ENCODE measurements at places on chromosomes 5 and 9.

- DNase-seq, result no peak
Observed at GRCh38 chr9:121859646-121860045, 208.2 kb downstream of the DAB2IP start.

DNA sequence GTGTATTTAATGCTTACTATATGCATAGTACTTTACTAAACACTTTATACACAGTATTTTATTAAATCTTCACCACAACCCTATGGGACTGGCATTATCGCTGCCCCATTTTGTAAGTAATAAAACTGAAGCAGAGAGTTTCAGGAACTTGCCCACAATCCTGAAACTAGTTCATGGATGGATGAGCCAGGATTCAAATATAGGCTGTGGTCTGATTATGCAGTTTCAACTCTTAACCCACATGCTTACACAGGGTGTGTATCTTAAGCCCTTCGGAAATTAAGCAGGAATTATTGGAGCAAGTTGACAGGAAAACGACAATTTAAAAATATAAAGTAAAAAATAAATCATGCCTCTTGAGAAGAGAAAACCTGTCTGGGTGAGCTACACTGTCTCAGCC is 109.0 kb downstream of the ATP10B start:
- DNase-seq, result no peak

DNA sequence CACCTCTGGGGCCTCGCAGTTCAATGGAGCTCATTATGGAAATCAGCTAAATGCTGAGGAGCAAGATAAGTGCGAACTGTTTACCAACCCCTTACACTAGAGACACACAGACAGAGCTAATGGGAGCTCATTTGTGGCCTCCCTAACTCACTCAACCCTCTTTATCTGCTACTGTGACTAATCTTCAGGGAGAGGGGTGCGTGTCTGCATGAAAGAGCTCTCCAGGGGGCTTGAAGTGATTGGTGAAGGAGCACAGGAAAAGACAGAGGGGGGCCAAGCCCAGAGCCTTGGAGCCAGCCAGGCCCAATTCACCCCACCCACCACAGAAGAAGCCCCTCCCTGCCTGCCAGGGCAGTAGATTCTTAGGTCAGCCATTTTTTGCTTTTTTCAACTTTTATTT is 466.8 kb upstream of the BRINP1 start:
- DNase-seq, result no peak

DNA sequence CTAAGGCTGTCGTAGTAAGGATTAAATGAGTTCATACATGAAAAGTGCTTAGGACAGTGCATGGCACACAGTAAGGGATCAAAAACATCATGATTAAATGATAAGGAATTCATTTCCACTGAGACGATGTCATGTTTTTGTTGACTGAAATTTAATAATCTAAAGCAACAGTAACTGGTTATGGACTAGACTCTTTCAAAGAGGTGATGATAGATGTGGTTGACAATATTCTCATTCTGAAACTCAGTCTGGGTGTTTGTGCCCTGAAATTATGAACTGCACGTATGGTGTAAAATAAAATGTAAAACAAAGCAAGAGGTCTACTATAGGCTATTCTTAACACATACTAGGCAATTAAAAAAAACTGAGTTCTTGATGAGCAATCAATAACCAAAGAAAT is 280.0 kb downstream of the DENND1A start:
- DNase-seq, result no peak

DNA sequence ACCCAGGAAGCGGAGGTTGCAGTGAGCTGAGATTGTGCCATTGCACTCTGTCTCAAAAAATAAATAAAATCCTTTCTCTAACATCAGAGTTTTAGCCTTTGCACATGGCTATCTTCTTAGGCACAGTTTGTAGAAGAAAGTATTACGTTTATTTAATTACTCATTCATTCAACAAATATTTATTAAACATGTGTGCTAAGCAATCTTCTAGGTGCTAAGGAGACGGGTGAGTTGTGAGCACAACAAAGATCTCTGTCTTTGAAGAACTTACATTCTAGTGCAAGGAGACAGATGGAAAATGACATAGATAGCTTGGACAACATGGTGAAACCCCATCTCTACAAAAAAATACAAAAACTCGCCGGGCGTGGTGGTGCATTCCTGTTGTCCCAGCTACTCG is 122.3 kb upstream of the MYO10 start:
- DNase-seq, result no peak

GRCh38 chr9:90991953-90992352 is 190.3 kb downstream of the SYK start:
- DNase-seq, result no peak

- DNase-seq, result no peak
Observed at GRCh38 chr5:8577792-8578191, 708.8 kb downstream of the MTRR start.

- no peak for DNase-seq
Observed at GRCh38 chr9:135766251-135766650, 64.3 kb downstream of the KCNT1 start.

GRCh38 chr9:96294159-96294545 is 7.8 kb downstream of the HSD17B3 start:
- no peak for DNase-seq

- DNase-seq, result peak; percentile 29
Observed at GRCh38 chr5:50751064-50751657, 84.7 kb downstream of the PARP8 start.

- no peak for DNase-seq
Observed at GRCh38 chr5:122420537-122421236, 108.7 kb downstream of the SNCAIP start.

GRCh38 chr9:86275962-86276361 is 6.4 kb downstream of the ISCA1 start:
- no peak for DNase-seq

DNA sequence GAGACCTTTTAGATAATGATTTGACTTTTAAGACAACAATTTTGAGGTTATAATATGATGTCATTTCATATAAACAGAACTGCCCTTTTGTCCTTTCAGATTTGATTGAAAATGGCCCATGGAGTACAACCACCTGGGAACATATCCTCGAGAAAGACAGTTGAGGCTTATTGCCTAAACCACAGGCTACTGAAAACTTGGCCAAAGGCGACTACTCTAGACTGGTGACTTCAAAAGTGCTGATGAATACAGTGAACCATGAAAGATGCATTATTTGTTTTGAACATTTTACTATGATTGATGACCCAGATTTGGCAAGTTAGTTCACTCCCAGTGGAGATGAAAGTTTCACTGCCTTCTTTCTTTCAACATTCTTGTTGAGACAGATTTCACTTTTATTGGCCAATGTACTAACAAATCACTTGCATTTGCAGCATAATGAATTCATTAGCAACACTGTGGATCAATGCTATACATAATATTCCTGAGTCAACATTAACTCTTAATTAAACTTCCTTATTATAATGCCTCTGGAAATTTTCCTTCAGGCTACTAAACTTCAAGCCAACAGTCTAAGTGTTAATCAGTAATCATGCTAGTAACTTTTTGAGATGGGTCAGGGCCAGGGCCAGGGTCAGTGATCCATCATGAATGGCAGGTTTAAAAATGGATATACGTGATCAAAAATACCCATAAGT is 480.3 kb downstream of the RAB3C start:
- no peak for DNase-seq

DNA sequence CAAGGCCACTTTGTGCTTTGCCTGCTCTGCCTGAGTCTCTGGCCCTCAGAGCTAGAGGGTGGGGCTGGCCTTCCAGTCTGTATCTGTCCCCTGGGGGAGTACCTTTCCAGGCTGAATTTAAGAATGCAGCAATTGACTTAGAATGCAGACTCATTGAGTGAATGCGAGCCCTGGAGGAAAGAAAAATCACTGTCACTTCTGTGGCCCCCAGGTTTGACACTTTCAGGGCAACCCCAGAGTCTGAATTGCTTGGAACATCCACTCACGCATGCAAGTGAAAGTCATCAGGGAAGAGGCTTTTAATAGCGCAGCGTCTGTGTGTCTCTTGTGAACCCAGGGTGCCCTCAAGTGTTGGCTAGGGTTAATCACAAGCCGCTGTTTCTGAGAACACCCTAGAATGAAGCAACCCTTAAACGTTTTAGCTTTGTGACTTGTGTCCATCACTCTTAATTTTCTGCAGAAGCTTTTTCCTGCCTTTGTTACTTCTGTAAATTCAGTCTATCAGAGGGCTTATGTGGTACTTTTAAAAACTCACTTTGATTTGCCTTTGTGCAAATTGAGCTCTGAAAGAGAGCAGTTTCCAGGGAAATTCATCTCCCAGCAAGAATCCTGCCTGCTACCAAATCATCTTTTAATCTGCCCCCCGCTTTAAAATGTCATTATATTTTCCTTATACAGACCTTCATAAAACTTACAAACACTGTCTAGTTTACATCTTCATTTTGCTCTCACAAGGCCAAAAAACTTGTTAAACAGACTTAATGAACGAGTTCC is 146.8 kb upstream of the IQGAP2 start:
- DNase-seq, result peak; percentile 49

DNA sequence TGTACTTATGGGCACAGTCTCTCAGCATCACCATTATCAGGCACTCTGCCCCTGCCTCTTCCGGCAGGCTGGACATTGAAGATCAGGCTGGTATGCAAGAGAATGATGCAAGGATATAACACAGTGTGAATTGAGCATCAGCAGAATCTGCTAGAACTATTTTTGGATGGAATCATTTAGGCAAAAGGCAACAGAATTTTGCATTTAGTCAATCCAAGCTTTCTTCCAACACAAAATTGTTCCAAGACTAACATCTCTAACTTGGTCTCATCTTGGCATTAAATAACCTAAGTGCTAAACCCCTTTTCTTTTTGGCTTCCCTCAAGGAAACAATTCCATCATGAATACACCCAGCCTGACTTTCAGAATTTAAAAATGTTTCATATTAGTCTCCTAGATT is 339.9 kb downstream of the PRELID2 start:
- no peak for DNase-seq

DNA sequence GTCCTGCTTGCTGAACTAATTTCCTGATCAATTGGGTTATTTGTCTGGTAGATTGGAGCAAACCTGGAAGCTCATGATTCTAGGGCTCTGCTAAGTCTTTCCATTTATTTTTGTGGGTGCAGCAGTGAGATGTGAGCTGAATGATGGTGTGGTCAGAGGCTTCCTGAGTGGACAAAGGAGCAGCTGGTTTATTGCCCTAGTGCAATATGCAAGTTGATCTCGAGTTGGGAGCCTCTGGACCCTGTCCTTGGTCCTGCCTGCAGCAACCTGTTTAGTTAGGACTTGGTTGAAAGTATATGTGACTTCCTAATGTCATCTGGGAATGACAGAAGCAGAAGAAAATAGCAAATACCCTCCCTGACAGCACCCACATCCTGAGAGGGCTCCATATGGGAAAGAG is 4.2 kb upstream of the UNC5A start:
- DNase-seq, result no peak

GRCh38 chr9:79471580-79472543 is 99.9 kb upstream of the TLE4 start:
- DNase-seq, result no peak

DNA sequence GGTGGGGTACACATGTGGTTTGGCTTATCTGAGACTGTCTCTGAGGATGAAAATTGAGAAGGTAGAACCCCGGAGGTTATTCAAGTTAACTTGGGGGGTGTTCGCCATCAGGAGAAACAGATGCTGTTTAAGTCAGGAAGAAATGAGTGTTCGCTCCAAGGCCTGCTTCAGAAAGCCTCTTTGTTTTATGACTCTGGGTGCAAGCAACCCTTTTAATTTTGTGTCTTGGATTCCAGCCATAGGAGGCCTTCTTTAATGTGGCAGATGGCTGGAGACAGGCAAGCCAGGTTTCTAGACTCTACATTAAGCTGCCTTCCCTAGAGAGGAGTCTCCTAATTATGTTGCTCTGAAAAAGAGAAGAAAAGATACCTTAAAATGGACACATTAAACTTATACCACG is 4.2 kb upstream of the SMAD5 start:
- DNase-seq, result no peak

DNA sequence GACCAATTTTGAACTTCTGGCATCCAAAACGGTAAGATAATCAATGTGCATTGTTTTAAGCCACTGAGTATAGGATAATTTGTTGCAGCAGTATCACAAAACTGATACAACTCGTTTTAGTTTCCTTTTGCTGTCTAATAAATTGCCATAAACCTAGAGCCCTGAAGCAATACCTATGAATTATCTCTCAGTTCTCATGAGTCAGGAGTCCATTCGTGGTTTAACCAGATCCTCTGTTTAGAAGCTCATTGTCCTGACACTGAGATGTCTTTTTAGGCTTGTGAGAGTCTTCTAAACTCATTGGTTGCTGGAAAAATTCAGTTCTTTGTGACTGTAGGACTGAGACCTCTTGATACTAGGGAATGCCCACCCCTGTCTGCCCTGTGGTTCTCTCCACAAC is 262.9 kb downstream of the SEMA5A start:
- DNase-seq, result no peak

DNA sequence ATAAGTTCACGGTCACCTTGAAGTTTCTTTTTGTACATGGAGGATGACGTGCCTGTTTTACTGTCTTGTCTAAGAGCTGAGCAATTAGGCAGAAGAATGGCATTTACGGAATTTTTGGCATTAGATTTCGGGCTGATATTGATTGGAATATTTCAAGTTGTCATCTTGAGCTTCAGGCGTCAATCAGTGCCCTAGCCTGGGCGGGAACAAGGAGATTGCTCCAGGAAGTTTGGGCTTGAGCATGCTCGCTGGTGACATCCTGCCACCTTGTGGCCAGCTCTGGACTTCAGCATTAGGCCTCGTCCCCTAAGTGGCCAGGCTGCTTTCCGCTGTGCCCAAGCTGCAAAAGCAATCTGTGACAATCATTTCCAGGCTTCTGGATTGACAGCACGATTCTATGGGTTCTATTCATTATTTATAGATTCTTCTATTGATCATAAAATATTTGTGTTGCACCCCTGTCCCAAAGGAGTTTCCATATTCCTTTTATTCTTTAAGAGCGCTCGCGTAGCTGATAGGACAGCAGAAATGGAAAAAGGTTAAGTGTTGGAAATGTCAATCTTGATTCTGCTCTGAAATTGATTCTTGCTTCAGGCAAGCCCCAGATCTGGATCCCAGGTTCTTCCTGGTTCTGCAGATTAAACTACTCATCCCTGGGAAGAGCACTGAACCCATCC is 79.3 kb downstream of the SLC28A3 start:
- DNase-seq, result peak; percentile 33

DNA sequence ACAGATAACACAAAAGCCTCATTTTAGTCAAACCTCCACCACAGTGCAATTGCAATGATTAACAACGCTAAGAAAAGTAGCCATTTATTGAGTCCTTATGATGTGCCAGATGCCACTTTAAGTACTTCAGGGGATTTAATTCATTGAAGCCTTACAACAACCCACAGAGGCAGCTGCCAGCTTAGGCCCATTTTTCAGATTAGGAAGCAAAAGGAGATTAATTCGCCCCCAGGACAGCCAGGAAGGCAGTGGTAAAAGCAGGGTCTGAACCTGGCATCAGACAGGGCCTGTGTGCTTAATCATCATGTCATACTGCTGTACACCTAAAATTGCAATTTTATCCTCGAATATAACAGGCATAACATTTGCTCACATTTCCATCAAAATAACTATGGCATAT is 23.9 kb downstream of the MED27 start:
- no peak for DNase-seq

GRCh38 chr5:146805081-146805480 is 73.5 kb downstream of the PPP2R2B start:
- DNase-seq, result no peak

GRCh38 chr5:163379298-163380155 is 57.9 kb upstream of the CCNG1 start:
- no peak for DNase-seq

GRCh38 chr9:116749176-116749575 is 62.1 kb downstream of the TRIM32 start:
- DNase-seq, result no peak

GRCh38 chr5:1511651-1512540 is 11.9 kb downstream of the LPCAT1 start:
- peak; percentile 5 for DNase-seq

Measured in stimulated activated naive CD8-positive, alpha-beta T cell treated with anti-CD3 and anti-CD28 coated beads, Interleukin-15, amount 100 ng/mL, for 72 hours (primary cell).